ENCODE measurements at places on chromosomes 3 and 15.

DNA sequence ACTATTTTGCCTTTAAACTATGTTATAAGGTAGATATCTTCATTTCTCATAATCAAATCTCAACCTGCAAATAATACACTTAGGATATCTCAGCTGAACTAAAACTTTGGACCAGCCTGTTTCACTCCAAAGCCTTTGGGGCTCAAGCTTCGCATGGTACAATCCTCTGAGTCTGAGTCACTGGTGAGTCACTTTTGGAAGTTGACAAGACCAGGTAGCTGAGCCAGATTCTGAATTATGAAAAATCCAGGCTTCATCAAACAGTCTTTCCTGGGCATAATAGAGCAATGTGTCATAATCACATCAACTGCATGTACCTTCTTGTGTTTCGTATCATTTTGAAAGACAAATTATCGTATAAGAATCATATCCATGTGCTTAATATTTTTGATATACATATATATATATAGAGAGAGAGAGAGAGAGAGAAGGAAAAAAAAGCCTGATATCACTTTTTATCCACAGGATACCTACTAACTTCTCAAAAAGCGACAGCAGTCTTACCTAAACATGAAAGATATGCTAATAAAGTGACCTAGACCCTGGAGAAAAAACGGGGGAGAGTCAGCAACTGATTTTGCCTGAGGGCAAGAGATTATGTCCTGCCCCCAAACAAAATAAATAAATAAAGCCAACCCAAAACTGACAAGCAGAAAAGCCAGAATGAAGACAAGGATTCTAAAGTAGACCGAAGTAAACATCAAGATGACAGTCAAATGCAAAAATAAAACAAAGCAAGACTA lies 263.9 kb upstream of the TGFBR2 start:
- no peak for DNase-seq

- DNase-seq: no peak
Measured at GRCh38 chr3:126734106-126734723, 30.2 kb downstream of the CHCHD6 start.

- no peak for DNase-seq
Measured at GRCh38 chr3:52872245-52872644, 25.1 kb downstream of the STIMATE start.

GRCh38 chr3:9770276-9770812 lies 597 bp upstream of the CAMK1 start:
- DNase-seq: no peak

GRCh38 chr3:128007033-128007424 lies 45.2 kb upstream of the SEC61A1 start:
- DNase-seq: no peak

DNA sequence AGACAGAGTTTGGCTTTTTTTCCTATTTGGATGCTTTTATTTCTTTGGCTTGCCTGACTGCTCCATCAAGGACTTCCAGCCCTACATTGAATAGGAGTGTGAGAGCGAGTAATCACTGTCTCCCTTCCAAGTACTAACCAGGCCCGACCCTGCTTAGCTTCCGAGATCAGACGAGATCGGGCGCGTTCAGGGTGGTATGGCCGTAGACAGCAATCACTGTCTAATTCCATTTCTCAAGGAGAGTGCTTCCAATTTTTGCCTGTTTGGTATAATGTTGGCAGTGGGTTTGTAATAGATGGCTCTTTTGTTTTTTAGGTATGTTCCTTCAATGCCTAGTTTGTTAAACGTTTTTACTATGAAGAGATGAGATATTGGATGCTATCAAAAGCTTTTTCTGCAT lies 125.0 kb upstream of the PEX5L start:
- DNase-seq: no peak

DNA sequence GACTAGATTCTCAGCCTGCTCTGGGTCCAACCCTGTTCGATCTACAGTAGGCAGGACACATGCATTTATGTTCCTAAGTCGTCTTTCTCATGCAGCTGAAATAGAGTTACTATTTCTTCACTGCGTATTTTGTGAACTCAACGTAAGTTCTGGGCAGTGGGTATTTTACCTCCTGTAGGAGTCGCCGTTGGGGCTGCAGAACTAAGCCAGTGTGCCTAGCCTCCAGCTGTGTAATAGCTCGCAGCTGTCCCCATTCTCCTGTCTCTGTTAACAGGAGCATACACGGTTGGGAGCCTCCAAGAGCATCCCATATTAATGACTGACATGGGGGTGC lies 58.4 kb upstream of the HRH1 start:
- DNase-seq: no peak

Measured in stimulated activated CD8-positive, alpha-beta memory T cell treated with anti-CD3 and anti-CD28 coated beads, Interleukin-7, amount 100 ng/mL, for 1 hour (primary cell).